ENCODE measurements at places on chromosomes 4 and X.

DNA sequence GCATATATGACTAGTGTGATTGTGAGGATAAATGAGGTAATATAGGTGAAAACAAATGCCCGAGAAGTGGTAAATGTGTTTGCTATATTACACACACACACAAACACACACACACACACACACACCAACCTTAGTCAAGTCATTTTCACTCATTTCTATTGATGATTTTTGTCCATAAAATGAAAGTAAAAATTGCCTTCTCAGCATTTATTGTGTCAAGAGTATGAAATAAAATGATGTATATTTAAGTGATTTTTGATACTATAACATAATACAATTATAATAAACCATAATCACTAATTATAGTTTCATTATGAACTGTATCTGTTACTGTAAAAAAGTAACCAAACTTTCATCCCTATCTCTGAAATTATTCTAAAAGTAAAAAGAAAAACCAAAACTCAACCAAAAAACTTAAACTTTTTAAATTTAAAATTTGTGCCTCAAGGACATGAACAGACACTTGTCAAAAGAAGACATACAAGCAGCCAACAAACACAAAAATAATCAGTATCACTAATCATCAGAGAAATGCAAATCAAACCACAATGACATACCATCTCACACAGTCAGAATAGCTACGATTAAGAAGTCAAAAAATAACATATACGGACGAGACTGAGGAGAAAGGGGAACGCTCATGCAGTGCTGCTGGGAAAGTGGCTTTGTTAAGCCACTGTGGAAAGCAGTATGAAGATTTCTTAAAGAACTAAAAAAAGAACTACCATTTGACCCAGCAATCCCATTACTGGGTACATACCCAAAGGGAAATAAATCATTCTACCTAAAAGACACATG, 601.0 kb downstream of the TMA16 start:
- no peak for DNase-seq

GRCh38 chr4:43330288-43330687, 437.8 kb downstream of the GRXCR1 start:
- no peak for DNase-seq

GRCh38 chr4:138259271-138259670, 17.1 kb upstream of the SLC7A11 start:
- DNase-seq, result no peak

GRCh38 chr4:139873111-139873860, 207.7 kb downstream of the MGST2 start:
- no peak for DNase-seq

GRCh38 chr4:169241464-169241863, 29.3 kb downstream of the SH3RF1 start:
- no peak for DNase-seq

GRCh38 chr4:106868381-106869035, 167.6 kb downstream of the DKK2 start:
- no peak for DNase-seq

GRCh38 chr4:180335566-180335965, 1907.6 kb upstream of the TENM3 start:
- DNase-seq, result no peak

DNA sequence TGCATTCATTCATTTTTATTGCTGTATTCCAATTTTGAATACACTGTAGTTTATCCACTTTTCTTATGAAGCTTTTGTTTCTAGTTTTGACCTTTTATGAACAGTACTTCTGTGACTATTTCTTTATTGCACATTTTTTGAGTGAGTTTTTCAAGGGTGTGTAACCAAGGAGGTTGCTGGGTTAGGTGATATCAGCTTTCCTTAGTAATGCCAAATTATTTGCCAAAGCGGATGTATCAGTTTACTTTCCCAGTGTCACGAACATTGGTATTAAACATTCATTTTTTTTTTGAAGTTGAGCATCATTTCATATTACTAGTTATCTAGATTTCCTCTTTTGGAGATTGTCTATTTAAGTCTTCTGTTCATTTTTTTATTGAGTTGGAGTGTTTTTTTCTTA, 32.9 kb downstream of the STIM2 start:
- DNase-seq, result no peak

GRCh38 chr4:1112821-1113182, 562 bp downstream of the RNF212 start:
- DNase-seq, result no peak

- DNase-seq, result no peak
Measured at GRCh38 chr4:179698321-179698720, 2256.1 kb upstream of the AGA start.

GRCh38 chrX:3166670-3167455, 125.6 kb downstream of the ARSF start:
- no peak for DNase-seq

- no peak for DNase-seq
Measured at GRCh38 chr4:67713529-67714247, 12.7 kb upstream of the UBA6 start.

DNA sequence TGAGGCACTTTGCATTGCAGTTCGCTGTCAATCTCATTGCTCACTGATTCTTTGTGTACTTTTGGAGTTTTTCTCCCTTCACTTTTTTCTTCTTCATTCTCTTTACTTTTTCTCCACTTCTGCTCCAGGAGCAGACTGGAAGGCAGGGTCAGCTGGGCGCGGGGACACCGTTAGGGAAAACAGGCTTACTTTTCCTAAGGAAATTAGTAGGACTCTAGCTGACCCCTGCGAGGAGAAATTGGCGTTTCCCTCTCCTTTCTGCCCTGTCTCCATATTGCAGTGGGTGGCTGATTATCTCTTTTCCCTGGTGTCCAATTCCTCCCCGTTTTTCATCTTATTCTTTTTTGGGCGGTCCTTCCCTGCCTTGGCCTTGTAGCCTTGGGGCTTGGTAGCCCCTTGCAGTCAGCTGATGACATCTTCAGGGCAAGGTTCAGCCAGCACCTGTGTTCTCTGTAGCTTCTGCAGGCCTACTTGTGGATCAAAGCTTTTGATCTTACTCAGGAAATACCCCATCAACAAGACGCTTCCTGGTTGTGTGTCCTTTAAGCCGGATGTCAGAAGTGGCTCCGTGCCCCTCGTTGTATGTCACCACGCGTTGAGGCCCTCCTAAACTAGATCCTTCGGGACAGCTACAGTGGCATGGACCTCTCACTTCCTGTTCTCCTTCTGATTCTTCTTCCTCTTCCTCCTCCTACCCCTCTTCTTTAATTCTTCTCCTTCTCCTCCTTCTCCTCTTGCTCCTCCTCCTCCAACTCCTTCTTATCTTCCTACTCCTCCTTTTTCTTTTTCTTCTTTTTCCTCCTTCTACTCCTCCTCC, 36.1 kb downstream of the NBDY start:
- DNase-seq, result no peak

GRCh38 chr4:84932462-84932861, 34.0 kb downstream of the WDFY3 start:
- DNase-seq, result no peak

GRCh38 chr4:155005395-155006090, 202.9 kb upstream of the NPY2R start:
- DNase-seq, result no peak

Measured in stimulated activated naive CD4-positive, alpha-beta T cell treated with Interleukin-2 at 50 U/mL for 16 hours (primary cell).